ENCODE measurements at places on chromosomes 6 and 20.

GRCh38 chr6:10550764-10551163 lies 29.6 kb downstream of the GCNT2 start:
- no peak for DNase-seq

DNA sequence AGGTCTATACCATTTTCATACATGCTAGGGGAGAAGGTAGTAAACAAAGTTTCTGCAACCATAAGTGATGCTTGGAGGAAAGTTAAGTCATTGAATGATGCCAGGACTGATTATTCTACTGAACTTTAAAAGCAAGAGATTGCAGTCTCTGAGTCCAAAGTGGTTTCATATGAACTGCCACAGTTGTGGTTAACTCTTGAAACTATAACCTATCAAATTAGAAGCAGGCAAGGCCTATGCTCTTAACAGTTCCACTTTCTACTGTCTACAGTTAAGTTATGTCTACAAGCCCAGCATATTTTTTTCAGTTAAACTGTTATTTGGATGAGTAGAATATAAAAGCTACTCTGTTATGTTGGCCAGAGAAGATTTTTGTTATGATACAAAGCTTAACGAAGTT lies 326.5 kb upstream of the RUNX2 start:
- DNase-seq: no peak

- DNase-seq: no peak
Measured at GRCh38 chr6:130377371-130377770, 11.6 kb downstream of the TMEM200A start.

DNA sequence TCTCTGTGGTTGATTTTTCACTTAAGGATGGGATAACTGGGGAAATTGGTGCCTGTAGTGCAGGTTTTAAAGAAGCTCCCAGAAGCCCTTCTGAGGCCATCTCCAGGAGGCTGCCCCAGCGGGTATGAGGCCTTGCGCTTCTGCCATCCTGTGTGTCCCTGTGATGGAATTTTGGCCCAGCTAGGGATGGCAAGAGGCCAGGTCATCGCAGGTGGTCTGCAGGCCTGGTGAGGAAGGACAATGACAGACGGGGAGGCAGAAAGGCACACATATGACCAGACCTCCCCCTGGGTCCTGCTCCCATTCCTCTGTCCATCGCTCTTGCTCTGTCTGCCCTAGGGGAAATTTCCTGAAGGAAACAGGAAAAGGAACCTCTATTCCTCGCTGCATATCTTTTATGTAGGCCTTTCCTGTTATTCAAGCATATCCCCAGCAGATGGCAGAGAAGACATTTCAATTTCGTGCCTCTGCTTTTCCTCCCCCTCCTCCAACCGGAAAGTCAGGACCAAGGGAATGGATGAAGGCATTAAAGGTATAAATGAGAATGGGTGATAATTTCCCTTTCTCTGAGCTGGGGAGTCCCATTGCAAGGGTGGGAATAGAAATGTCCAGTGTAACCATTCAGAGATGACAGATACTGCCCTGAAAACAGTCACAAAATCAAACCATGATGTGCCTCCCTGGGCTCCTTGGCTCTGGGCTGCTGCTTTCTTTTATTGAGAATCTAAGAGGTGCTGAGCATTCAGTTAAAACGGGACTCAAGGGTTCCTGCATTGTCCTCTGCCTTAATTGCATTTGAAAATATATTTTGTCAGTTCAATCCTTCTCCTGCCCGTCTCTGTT lies 17.6 kb upstream of the HLA-F start:
- no peak for DNase-seq

DNA sequence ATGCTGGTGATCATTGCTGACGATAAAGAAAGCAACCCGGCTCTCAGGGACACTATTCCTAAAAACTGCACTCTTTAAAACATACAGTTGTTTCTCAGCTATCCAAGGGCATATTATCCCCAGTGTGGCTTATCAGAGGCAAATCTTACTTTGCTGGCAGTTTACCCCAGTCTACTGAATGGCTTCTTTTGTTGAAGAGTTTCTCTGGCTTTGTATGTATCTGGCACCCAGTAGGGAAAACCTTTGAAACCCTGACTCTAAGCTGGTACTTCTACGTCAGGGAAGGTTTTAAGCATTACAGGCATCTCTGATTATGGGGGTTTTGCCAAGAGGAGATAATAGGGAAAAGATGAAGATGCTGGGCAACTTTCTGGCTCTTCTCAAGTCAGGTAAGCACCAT lies 637.6 kb upstream of the CHD6 start:
- no peak for DNase-seq
